ENCODE measurements at places on chromosomes 4 and X. TPM values are rescaled to one million over a fixed set of nuclear protein-coding genes. Genes with fewer than 3 reads are reported as not detected.

- DNase-seq: no peak
Observed at GRCh38 chr4:3421470-3421869, 20.3 kb upstream of the HGFAC start.

- peak; percentile 26 for DNase-seq
Observed at GRCh38 chr4:113116414-113117357, 67.2 kb downstream of the ANK2 start.

GRCh38 chr4:7116705-7117104, 48.8 kb upstream of the GRPEL1 start:
- DNase-seq: no peak

The SGCB gene
- polyA plus RNA-seq: 167 TPM

- DNase-seq: no peak
Observed at GRCh38 chr4:121648516-121648915, 48.3 kb downstream of the ANXA5 start.

- no peak for DNase-seq
Observed at GRCh38 chrX:101677028-101677427, 17.4 kb upstream of the ARMCX2 start.

The TLR10 gene
- 0.41 TPM for polyA plus RNA-seq

The ALG13 gene
- 33.8 TPM for polyA plus RNA-seq

DNA sequence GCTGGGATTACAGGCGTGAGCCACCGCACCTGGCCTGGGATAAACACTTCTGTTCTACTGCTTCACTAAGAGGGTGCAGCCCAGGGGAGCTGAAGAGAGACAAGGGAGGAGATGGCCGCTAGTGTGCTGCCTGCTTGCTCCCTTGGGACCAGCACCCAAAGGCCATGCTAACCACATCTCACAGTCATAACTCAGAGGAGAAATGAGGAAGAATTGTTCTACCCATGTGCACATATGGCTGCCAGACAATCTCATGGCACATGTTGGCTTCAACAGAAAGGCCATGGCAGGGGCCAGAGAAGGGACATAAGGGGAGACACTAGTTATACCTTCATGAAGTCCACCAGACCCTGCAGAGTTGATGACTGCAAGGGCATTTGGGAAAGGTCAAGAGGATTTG, 22.4 kb downstream of the CLDN22 start:
- no peak for DNase-seq

The NEK1 gene
- 9.3 TPM for polyA plus RNA-seq

GRCh38 chr4:6349896-6350603, 80.4 kb downstream of the WFS1 start:
- peak; percentile 35 for DNase-seq

DNA sequence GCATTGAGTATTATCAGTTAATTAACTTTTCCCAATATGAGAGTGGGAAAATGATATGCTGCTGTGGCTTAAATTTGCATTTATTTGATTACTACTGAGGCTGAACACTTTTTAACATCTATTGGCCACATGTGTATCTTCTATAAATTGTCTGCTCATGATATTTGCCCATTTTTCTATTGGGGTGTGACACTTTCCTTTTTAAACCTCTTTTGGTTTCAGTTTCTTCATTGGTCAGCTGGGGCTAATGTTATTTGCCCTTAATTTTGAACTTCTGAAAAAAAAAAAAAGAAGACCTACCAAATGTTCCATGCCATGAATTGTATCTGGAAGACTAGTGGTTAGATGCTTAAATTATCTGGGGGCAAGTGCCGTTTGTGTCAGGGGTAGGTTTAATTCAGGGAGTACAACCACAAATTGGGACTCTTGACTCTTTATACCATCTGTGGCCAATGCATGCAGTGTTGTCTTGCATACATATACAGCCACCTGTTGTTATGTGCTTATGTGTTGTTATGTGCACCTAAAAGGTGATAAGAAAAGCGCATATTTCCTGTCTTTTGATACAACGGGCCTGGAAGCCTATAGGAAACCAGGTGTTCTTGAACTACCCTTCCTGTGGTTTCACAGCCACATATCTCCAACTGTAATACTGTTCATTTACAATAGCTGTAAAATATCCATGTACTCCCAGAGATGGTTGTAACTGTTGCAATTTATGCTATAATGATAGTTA, 49.0 kb downstream of the SH2D1A start:
- DNase-seq: no peak

The SRPX gene
- 54.1 TPM for polyA plus RNA-seq

GRCh38 chrX:22433292-22434070, 160.8 kb downstream of the CBLL2 start:
- no peak for DNase-seq

DNA sequence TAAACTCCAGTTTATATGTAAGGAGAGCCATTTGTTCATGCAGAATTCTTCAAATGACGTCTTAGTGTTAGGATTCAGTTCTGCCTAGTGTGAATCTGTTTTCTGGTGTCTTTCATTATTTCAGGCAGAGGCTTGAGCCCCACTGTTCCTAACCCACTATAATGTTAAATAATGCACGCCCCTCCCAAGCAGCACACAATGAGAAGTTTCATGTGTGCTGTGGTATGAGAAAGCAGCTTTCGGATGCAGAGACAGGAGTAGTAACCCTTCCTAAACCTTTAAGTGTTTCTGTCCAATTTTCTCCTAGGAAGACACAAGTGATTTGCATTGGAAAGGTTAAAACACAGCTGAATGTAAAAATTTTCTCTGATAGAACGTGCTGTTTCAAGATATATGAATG, 54.5 kb downstream of the TRIM2 start:
- DNase-seq: no peak

DNA sequence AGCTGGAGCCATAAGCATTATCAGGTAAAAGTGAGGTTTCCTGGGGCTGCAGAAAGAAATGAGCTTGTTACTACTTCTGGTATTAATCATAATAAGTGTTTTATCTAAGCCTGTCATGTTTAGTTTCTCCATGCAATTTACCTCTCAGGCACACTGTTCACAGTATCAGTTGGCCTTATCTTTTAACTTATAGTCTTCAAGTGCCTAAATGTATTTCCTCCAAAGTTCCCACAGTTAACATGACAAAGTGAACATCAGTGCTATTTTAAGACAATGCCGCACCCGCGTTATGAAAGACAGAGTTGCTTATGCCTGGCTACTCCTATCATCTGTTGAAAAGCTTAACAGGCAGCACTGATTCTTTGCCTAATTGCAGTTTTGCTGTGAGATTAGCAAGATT, 408.7 kb upstream of the FAM241A start:
- no peak for DNase-seq

DNA sequence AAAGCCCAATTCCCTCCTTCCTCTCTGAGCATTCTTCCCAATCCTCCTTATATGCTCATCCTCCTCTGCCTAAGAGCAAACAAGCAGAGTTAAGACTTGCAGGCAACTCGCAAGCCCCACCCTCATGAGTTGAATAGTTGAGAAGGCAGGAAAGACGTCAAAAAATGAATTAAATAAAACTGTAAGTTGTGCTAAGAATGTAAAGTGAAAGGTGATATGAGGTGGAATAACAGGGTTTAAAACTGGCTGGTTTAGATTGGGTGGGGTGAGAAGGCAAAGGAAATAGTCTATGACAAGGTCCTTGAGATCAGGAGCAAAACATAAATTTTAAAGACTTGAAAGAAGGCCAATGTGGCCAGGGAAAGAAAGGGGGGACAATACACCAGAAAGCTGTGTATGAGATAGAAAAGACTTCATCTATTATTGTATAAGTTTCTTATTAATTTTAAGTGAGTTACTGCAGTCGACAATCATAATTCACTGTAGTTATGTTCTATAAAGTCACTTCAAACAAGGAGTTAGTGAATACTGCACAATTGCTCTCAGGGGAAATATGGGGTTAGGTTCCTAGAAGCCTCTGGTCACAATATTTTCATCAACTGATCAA, 124.9 kb downstream of the RELL1 start:
- DNase-seq: no peak

GRCh38 chr4:184324939-184325477, 107.3 kb upstream of the ENPP6 start:
- no peak for DNase-seq

The FAM184B gene
- 5.7 TPM for polyA plus RNA-seq

DNA sequence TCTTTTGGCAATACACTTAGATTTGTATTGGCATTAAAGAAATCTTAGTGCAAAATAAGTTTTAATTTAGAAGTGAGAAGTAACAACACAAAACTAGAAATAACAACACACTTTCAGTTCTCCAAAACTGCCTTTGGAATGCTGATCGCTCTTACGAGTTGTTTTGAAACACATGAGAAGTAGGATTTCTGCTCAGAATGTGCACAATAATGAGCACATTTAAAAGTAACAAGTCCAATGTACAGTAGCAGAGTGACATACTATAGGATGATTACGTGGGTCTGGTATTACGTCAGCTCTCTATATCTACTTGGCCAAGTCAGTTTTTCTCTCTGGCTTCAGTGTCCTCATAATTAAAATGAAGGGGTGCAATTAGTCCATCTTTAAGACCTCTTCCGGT, 164.8 kb downstream of the CHM start:
- no peak for DNase-seq

- DNase-seq: no peak
Observed at GRCh38 chr4:37562592-37562991, 123.6 kb downstream of the RELL1 start.
